Immature natural killer cell (primary cell): ENCODE measurements at places on chromosomes 2 and 18. TPM values are rescaled to one million over a fixed set of nuclear protein-coding genes. Genes with fewer than 3 reads are reported as not detected.
A peak's percentile ranks its signal among the peaks of the same experiment; 100 is the strongest.

- no peaks in the 10 kb centered on the region for H3K36me3 ChIP-seq
- no peak overlapping the region for H3K4me3 ChIP-seq
- no peaks in the 10 kb centered on the region for H3K4me1 ChIP-seq
- no peak for DNase-seq
- no peaks in the 10 kb centered on the region for H3K27me3 ChIP-seq
- no peak overlapping the region for H3K27ac ChIP-seq
These were observed 142.0 kb downstream of the NR4A2 start for GRCh38 chr2:156190517-156190916.

- H3K4me3 ChIP-seq = no peak overlapping the region
- no peaks in the 10 kb centered on the region for H3K4me1 ChIP-seq
- H3K27ac ChIP-seq = no peak overlapping the region
These were observed 23.5 kb downstream of the TNS1 start for GRCh38 chr2:217979151-217979811.

- no peaks in the 10 kb centered on the region for H3K27me3 ChIP-seq
- DNase-seq = no peak
- no peak overlapping the region for H3K4me3 ChIP-seq
- H3K36me3 ChIP-seq = no peaks in the 10 kb centered on the region
- no peak overlapping the region for H3K27ac ChIP-seq
These were observed 13.3 kb upstream of the CDH7 start for GRCh38 chr18:65737471-65737955.

- H3K27ac ChIP-seq = no peak overlapping the region
- peaks cover 18% of the 10 kb centered on the region for H3K4me1 ChIP-seq
- peaks cover 5% of the 10 kb centered on the region for H3K36me3 ChIP-seq
- peaks cover 9% of the 10 kb centered on the region for H3K27me3 ChIP-seq
- H3K4me3 ChIP-seq = peak overlapping the region; percentile 60
These were observed 460 bp upstream of the LRRFIP1 start for GRCh38 chr2:237626813-237627440.

- H3K4me3 ChIP-seq = no peak overlapping the region
- peaks cover 51% of the 10 kb centered on the region for H3K4me1 ChIP-seq
- no peak overlapping the region for H3K27ac ChIP-seq
- no peak for DNase-seq
- no peaks in the 10 kb centered on the region for H3K27me3 ChIP-seq
- H3K36me3 ChIP-seq = peaks cover 6% of the 10 kb centered on the region
These were observed 108.6 kb upstream of the EML6 start for GRCh38 chr2:54614819-54615218.

DNA sequence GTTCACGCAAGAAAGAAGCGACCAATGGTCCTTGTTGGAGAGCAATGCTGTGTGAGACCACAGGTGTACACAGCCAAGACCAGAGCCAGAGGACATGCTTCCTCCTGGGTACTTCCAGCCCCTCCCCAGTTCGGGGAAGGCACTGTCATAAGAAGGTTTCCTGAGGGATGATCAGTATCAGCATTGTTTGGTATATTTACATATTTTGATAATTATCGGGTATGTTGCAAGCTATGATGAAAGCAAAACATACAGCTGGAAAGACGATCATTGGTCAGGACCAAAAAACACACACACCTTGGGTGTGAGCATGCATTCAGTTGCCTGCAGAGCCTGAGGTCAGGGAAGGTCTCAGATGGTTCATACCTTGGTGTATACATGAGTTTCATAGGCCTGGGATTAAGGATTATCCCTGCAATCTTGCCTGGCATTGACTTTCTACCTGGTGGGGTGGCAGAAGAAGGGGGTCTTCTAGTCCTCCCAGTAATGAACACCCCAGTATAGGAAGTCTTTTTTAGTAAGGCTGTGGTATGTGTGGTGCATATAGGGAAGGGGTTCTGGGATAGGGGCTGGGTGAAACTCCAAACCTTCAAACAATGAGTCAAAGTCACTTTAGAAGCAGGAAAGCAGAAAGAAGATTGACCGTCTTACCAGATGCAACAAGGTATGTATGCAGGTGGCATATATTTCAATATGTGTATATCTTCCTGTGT lies 2.9 kb downstream of the SERPINB2 start:
- DNase-seq = no peak
- peaks cover 2% of the 10 kb centered on the region for H3K27me3 ChIP-seq
- no peak overlapping the region for H3K4me3 ChIP-seq
- H3K4me1 ChIP-seq = no peaks in the 10 kb centered on the region

- no peak overlapping the region for H3K4me3 ChIP-seq
- H3K4me1 ChIP-seq = no peaks in the 10 kb centered on the region
- H3K27me3 ChIP-seq = peaks cover 2% of the 10 kb centered on the region
- no peaks in the 10 kb centered on the region for H3K36me3 ChIP-seq
- DNase-seq = no peak
These were observed 94.8 kb upstream of the SRD5A2 start for GRCh38 chr2:31675485-31675901.

DNA sequence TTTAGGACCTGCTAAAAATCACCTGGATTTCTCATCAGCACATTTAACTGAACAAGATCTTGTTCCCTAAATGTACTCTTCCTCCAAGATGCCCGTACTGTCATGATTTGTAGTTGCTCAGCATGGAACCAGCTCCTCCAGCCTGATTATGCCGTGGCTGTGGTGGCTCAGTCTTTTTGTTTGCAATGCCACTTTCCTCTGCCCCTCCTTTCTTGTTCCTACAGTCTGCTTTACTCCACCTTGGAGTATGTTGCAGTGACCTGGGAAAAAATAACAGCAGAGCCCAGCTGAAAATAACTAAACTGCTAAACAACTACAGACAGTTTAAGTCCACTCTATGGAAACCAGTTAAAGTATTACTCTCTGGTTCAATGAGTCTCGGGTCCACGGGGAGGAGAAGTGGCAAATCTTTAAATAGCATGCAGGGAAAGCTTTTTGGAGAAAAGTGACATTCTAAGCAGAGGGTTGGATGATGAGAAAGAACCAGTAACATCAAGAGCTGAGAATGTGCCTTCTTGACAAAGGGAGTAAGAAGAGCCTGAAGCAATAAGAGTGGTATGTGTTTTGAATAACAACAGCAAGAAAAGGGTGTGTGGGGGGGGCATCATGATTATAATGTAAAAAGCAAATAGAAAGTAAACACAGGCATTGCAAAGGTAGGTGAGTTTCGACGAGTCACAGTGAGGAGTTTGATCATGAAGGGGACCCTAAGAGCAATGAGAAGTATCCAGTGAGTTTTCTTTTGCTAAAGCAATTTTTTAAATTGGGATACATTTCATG lies 225.7 kb downstream of the TMX3 start:
- H3K27ac ChIP-seq = no peak overlapping the region
- H3K4me3 ChIP-seq = no peak overlapping the region
- DNase-seq = no peak
- H3K36me3 ChIP-seq = no peaks in the 10 kb centered on the region
- no peaks in the 10 kb centered on the region for H3K27me3 ChIP-seq

DNA sequence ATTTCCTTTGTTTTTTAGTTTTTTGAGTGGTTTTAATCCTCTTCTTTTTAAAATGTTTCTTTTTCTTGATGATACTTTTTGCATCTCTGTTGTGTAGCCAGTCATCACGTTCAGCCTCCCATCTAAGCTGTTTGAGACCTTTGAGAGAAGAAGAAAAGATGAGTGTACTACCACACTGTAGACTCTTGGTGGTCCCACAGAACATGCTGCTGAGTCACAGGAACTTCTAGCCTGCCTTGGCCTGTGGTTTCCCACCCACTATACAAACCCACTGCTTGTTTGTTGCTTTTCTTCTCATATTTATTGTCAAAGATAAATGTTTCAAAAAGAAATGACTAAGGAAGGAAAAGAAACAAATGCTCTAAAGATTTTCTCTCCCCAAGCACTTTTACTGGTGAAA lies 5.5 kb downstream of the CEBPZOS start:
- peak overlapping the region; percentile 62 for H3K4me3 ChIP-seq
- DNase-seq = peak; percentile 52
- peak overlapping the region; percentile 87 for H3K27ac ChIP-seq

DNA sequence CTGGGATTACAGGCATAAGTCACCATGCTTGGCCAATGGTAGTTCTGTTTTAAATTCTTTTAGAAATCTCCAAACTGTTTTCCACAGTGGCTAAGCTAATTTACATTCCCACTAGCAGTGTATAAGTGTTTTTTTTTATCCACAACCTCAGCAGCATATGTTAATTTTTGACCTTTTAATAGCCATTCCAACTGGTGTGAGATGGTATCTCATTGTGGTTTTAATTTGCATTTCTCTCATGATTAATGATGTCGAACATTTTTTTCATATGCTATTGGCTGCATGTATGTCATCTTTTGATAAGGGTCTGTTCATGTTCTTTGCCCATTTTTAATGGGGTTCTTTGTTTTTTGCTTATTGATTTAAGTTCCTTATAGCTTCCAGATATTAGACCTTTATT lies 20.0 kb downstream of the MOCOS start:
- H3K4me3 ChIP-seq = no peak overlapping the region
- no peaks in the 10 kb centered on the region for H3K27me3 ChIP-seq
- no peaks in the 10 kb centered on the region for H3K4me1 ChIP-seq
- H3K27ac ChIP-seq = no peak overlapping the region

GRCh38 chr2:85987266-85988174 lies 98.7 kb upstream of the ST3GAL5 start:
- no peak overlapping the region for H3K4me3 ChIP-seq
- H3K27me3 ChIP-seq = peaks cover 2% of the 10 kb centered on the region
- no peaks in the 10 kb centered on the region for H3K4me1 ChIP-seq

DNA sequence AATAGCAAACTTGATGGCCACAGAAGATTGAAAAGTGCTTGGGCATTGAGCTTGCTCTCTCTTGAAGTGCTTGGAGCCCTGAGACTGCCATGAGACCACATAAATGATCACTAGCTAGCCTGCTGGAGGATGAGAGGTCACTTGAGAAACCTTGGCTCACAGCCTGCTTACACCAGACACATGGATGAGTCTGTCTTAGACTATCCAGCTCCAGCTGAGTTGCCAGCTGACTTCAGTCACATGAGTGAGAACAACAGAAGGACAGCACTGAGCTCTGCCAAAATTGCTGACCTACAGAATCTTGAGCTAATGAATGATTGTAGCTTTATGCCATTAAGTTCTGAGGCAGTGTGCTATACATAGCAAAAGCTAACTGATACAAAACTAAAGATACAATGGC lies 18.1 kb downstream of the NABP1 start:
- no peaks in the 10 kb centered on the region for H3K27me3 ChIP-seq
- DNase-seq = no peak
- H3K36me3 ChIP-seq = peaks cover 19% of the 10 kb centered on the region

DNA sequence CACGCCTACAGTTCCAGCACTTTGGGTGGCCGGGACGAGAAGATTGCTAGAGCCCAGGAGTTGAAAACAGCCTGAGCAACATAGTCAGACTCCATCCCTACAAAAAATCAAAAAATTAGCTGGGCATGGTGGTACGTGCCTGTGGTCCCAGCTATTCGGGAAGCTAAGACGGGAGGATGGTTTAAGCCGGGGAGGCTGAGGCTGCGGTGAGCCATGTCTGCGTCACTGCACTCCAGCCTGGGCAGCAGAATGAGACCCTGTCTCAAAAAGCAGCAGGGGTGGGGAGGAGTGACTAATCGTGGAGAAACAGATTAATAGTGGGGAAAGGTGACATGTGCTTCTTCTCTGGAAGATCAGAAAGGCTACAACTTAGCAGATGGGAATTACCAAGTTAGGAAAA lies 58.1 kb upstream of the GPC1 start:
- no peaks in the 10 kb centered on the region for H3K36me3 ChIP-seq
- H3K27me3 ChIP-seq = peaks cover 2% of the 10 kb centered on the region
- H3K4me1 ChIP-seq = no peaks in the 10 kb centered on the region
- H3K27ac ChIP-seq = no peak overlapping the region

Gene FEV
- not detected for polyA plus RNA-seq

Gene REEP1
- not detected for polyA plus RNA-seq

Gene MOCOS
- polyA plus RNA-seq = not detected

Gene CCL20
- polyA plus RNA-seq = not detected

Gene FHL2
- polyA plus RNA-seq = 0.29 TPM

Gene TEKT4
- polyA plus RNA-seq = not detected

Gene TMEFF2
- polyA plus RNA-seq = not detected

Gene ATL2
- 10.1 TPM for polyA plus RNA-seq

Gene RAB6C
- polyA plus RNA-seq = not detected

Gene DIS3L2
- 22.5 TPM for polyA plus RNA-seq

Gene MERTK
- 0.27 TPM for polyA plus RNA-seq
